ENCODE measurements at places on chromosomes 5 and 9.

DNA sequence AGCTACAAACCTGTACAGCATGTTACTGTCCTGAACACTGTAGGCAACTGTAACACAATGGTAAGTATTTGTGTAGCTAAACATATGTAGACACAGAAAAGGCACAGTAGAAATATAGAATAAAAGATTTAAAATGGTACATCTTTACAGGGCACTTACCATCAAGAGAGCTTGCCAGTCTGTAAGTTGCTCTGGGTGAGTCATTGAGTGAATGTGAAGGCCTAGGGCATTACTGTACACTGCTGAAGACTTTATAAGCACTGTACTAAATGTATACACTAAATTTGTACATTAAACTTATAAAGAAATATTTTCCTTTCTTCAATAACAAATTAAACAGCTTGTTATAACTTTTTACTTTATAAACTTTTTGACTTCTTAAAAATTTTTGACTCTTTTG lies 20.5 kb downstream of the ADRB2 start:
- DNase-seq = no peak

DNA sequence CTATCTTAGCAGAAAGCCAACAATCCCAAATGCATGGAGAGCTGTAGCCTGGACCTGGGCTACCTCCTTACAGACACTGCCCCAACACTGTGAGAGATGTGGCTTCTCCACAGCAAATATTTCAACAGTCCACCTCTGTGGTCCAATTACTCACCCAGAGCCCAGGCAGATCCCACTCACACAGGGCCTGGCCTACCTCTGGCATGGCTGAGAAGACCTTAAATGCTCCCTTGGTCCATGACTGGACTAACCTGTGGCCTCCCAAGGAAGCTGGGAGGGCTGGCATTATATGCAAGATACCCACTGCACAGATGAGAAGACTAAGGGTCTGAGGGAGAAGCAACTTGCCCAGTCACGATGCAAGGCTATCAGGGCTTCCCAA lies 22.8 kb upstream of the SLC25A51 start:
- no peak for DNase-seq

DNA sequence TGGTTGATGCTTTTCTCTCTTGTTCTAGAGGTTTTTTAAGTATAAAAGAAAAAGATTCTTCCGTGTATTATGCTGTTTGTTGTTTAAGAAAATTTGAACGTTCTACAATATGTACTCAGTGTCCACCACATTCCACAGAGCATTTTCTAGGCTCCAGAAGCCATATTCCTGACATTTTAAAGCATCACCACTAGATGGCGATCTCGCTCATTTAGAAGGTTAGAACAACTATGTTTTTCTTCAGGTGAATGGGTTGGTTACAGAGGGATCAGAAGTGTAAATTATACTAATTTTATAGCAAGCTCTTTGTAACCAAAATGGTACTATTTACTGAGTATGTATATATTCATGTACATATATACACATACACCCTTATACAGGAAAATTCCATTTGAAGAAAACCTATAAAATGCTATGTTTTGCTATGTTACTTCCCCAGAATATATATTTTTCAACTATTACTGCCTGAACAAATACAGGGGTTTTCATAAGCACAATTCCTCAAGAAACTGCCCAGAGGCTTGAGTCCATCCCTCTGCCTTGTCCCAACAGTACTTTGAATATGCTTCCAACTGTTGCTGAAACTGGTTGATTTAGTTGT lies 284.3 kb downstream of the CCDC171 start:
- peak; percentile 13 for DNase-seq

DNA sequence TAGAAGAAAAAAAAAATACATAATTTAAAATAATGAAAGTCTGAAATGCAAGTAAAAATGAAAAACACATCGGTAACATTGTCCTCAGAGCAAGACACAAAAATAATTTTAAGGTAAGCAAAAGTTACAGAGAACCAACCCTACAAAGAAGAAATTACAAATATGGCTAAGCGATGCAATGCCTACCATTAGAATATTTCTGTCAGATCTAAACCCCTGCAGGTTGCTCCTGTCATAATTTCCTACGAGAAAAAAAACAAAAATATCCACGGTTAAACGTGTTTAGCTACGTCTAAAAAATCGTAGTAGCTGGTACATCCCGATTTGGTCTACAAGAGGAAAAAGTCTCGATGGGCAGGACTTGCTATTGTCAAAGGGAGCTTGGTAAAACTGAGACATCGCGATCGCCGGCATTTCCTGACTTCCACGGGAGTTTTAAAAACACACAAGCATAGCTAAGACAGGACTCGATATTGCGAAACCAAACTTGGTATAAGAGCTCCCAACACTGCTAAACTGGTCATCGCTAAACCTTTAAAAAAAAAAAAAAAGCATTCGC lies 1.1 kb upstream of the ANXA2R start:
- peak; percentile 34 for DNase-seq

GRCh38 chr9:32698706-32699277 lies 63.3 kb upstream of the TAF1L start:
- DNase-seq = no peak

GRCh38 chr9:130994135-130995085 lies 14.6 kb upstream of the LAMC3 start:
- DNase-seq = no peak

DNA sequence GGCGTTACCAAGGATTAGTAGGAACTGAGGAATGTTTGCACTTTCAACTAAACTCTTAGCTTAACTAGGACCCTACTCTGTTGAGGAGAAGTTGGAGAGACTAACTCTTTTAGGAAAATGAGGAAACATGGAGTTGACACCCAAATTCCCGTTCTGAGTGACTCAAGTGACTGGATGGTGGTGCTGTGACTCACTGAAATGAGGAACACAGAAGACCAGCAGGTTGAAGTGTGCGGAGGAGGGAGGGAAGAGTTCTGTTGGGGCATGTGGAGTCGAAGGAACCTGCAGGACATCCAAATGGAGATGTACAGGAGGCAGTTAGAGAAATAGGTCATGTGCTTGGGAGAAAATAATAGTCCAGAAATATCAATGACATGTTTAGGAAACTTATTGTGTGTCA lies 8.2 kb downstream of the HEXB start:
- DNase-seq = no peak

- DNase-seq = no peak
Measured at GRCh38 chr9:124747065-124747464, 24.0 kb downstream of the NR6A1 start.

- no peak for DNase-seq
Measured at GRCh38 chr5:23483090-23483489, 24.3 kb upstream of the PRDM9 start.

DNA sequence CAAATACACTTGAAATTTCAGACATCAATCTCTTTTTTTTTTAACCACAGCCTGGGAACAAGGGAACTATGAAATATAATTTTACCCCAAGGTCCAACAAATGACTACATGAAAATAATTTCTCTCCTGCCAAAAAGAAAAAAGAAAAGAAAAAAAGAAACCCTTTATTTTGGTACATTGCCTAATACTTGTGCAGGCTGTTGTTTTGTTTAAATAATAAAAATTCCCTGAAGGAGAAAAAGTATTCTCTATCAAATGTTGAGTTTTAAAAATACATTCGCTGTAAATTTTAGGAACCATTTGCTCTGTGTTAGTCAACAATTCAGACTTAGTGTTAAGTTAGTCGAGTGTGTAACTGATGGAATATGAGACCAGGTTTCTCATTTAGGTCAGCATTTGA lies 155.4 kb downstream of the PRDM6 start:
- DNase-seq = no peak

- no peak for DNase-seq
Measured at GRCh38 chr5:112870966-112871365, 9.9 kb downstream of the SRP19 start.

DNA sequence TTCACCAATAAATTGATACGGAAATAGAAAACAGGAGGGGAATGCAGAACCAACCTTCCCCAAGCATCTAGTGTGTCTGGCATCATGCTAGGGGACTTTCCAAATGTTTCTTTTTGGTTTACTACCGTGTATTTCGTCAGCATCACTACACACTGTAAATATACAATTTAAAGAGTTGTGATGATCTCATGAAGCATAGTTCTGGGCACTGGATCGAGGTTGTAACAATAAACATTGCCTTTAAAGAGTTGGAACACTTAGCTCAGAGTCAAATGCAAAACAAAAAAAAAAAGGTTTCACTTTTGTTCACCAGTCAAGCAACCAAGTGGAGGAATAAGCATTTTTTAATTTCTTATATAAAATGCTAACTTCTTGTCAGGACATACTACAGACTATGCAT lies 2.9 kb upstream of the SCAI start:
- DNase-seq = no peak

DNA sequence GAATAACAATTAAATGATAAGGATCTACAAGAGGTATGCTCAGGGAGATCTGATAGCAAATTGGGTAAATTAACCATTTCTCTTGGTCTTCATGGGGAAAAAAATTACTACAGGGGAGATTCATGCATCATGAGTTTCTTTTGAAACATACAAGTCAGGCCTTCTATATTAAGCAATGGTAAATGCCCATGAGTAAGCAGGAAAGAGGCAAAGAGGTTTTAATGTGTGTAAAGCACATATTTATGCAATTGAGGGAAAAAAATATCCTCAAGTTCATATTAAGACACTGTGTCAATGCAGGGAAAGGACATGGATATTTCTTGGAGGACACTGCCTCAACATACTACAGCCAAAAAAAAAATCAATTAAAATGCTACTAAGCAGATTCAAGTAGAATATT lies 73.4 kb upstream of the NR4A3 start:
- DNase-seq = no peak

GRCh38 chr5:140338908-140339307 lies 7.5 kb downstream of the HBEGF start:
- no peak for DNase-seq

DNA sequence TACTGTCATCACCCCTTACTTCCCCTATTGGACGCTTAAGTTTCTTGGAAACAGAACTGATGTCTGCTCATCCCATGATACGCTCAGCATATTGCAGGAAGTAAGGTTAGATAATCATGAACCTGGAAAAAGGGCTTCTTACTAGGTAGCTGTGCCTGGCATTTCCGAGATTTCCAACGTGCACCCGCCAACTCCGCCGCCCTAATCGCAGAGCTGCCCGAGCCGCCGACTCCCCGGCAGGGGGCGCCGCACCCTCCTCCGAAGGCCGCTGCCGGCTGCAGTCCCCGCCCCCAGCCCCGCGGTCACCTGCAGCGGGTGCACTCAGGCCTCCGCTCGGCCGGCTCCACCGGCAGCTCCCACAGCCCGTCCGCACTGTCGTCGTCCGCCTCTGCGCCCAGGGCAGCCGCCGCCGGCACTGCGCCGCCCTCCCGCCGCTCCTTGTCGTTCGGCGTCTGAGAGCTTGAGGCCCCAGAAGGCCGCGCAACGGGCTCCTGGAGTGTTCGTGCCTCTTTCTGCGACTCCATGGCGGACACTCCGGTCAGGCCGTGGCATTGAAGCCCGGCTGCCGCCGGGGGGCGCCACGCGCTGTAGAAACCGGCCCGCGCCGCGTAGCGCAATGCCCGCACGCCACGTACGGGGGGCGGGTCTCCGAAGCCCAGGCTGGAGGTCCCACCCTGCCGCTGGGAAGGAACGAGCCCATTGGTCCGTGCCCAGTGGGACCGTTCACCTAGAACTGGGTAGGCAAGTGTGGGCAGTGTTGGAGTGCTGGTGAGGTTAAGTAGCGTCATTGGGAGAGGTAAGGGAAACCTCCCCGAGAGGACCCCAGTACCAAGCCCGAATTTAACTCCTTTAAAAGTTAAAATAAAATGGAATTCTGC lies at the start of gene DTWD2:
DTWD2 (minus strand) TSS at position 560 of the 878 bp plus-strand sequence; CDS start at position 524, 36 bp downstream.
- DNase-seq = peak; percentile 92

DNA sequence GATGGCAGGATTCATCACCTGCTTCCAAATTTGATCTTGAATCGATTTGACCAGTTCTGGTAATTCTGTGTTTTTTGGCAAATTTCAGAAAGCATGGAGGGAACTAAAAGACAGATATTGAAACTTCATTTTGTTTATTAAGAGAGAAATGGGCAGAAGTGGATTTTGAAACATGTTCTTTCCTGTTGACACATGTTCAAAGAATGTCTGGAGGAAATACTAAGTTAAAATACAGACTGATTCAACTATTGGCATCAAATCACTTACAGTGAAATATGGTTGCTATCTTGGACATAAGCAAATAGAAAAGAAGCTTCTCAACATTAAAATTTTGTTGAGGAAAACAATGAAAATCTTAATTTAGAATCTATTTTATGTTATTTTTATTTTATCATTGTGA lies 19.3 kb upstream of the GZMK start:
- DNase-seq = no peak

- no peak for DNase-seq
Measured at GRCh38 chr5:175689147-175689991, 31.5 kb downstream of the HRH2 start.
